ENCODE measurements at places on chromosomes 1 and 21.

GRCh38 chr1:110040548-110040947 is 6.1 kb downstream of the STRIP1 start:
- DNase-seq: no peak

DNA sequence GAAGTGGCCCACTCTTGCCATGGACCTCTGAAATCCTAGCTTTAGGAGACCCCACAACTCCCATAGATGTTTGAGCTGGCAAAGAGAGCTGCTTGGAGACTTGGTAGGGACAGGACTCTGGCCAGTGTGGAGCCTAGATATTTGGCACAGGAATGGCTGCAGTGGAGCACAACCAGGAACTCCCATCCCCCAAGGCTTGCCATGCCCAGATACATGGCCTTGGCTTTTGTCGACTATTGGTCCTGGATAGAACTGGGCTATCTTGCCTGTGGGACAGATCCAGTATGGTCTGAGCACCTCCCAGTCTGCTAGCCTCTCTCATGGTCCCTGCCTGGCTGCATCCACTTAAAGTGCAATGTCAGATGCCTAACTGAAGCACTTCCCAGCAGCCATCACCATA is 7.8 kb upstream of the GBP2 start:
- no peak for DNase-seq

DNA sequence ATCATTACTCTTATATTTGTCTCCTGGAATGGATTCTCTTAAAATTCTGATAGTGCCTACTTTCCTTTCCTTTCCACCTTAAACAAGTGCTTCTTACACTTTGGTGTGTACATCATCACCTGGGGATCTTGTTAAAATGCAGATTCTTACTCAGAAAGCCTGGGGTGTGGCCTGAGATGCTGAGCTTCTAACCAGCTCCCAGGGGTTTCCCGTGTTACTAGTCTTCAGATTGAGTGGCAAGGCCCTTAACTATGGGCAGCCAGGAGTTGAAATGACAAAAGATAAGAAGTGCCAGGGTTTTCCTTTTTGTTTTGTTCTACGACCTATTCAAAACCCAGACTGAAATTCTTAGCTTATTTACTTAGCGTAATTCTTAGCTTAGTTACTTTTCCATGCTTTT is 159.2 kb downstream of the HFM1 start:
- DNase-seq: no peak

- DNase-seq: no peak
These were observed 74.5 kb downstream of the S1PR1 start for GRCh38 chr1:101311146-101311920.

DNA sequence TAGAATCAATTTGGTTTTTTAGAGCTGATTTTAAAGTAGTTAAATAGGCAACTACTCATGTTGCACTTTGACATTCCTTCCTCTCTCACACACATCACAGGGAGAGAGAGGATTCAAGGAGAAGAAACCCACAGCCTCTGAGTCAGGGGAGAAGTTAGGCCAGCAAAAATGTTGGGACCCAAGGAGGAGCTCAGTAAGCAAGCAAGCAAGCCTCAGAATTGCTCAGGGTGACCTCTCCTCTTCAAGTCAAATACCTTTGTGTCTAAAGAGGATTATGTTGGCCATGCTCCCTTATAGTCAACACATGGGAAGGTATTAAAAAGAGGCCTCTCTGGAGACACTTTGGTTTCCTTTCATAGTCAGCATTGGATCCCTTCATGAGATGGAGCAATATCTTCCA is 80.5 kb upstream of the WARS2 start:
- no peak for DNase-seq

DNA sequence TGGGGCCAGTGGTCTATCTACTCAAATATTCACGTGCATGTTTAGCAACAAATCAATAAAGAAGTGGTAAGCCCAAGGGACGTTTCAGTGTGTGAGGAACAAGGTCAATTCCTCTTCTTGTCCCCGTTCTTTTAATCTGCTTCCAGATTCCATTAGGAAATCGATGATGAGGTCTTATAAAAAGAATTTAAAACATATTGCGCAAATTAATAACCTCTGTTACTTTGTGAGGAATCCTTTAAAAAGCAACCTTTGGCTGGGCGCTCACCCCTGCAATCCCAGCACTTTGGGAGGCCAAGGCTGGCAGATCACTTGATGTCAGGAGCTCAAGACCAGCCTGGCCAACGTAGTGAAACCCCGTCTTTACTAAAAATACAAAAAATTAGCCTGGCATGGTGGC is 113.0 kb upstream of the TMPRSS2 start:
- DNase-seq: no peak

GRCh38 chr1:94623560-94624148 is 82.1 kb upstream of the F3 start:
- no peak for DNase-seq

GRCh38 chr1:38990386-38990737 is 714 bp upstream of the AKIRIN1 start:
- DNase-seq: no peak

- DNase-seq: no peak
These were observed 99.7 kb upstream of the KRTAP19-8 start for GRCh38 chr21:31137960-31138359.

GRCh38 chr1:211783897-211784296 is 46.7 kb downstream of the LPGAT1 start:
- no peak for DNase-seq

DNA sequence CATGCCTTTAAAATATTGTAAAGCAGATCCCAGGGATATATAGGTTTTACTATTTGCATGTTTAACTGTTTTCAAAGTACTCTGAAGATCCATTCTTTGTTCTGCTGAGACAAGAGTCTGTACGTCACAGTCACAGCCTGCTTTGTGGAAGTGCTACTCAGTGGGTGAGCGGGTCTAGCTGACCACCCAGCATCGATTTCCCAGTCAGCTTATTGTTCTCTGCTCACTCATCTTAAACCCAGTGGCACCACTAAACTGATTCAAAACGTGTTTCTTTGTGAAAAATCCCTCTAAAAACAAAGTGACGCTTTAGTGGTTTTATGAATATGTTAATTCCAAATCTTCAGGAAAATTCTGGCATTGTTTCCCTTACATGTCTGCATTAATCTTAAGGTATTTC is 12.4 kb downstream of the PLPP3 start:
- DNase-seq: no peak

DNA sequence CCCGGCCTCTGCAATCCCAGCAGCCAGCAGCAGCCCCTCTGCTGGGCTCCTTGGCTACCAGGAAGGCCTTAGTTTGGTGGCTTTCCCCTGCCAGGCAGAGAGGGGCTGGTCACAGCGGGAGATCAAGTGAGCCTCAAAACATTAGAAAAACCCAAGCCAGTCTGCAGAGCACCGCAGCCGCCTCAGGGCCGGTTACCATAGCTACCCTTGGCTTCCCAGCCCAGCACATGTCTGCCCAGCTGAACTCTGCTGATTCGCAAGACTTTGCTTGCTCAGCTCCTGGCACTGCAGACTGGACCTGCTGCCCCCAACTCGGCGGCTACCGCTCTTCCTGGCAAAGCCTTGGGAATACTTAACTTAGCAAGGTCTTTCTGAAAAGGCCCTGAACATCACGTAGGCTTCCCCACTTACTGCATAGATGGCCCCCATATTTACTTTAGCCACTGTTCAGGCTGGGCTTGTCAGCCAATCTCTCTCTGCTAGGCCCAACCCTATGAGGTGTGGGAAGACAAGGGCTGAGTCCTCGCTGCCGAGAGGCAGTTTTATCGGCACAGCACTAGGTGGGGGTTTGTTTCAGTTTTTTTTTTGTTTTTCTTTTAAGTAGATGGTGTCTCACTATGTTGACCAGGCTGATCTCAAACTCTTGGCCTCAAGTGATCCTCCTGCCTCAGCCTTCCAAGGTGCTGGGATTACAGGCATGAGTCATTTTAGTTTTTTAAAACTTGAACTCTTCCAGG is 28.6 kb upstream of the PLEKHG5 start:
- DNase-seq: no peak

DNA sequence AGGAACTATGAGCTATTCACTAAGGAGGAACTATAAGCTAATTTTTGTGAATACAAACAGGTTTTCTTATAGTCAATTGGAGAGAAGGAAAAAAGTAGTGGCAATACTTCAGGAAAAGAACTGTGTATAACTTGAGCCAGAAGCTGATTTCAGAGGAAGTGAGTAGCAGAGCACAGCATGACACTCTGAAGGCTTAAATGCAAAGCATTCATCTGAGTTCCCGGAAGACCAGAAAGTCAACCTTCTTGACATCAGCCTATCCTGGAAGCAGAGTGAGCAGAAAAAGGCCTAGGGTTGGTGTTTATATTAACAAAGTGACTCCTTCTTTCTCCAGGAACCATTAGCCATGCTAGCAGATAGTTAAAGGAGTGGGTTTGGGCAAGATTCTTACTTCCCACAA is 545.2 kb downstream of the MRPL39 start:
- no peak for DNase-seq

DNA sequence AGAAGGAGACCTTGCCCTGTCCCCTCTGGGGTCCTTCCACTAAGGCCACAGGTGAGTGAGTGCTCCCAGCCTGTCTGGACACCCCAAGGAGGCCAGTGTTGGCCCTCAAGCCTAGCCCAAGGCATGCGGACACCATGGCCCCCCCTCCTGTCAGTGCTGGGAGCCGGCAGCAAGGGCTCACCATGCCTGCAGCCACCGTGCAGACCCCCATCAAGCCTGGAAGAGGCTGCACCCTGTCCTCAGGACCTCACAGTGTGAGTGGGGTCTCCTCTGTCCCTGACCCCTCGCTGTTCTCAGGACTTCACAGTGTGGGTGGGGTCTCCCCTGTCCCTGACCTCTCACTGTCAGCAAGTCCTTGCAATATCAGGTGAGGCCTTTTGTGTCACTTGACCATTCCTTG is 33.2 kb upstream of the PRSS38 start:
- no peak for DNase-seq

All from stimulated activated CD8-positive, alpha-beta memory T cell treated with anti-CD3 and anti-CD28 coated beads, Interleukin-15, amount 100 ng/mL, for 1 hour (primary cell).